Anterior cingulate cortex (tissue), 58 donors: ENCODE measurements at places on chromosomes 2 and 18.

DNA sequence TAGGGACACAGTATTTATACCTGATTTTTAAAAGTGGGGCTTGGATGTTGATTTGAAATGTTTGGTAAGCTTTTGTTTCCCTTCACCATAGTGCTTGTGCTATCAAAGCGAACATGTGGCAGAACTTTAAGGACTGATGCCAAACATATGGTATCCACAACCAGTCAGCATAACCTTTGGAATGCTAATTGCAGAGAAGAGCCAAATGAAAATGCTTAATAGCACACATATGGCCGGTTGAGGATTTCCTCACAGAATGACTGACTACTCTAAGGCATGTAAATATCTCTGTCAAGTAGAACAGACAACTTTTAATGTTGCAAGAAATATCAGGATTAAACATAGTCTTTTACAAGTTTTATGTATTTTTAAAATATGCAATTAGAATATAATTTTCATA lies 120.9 kb upstream of the COL3A1 start:
- no peak for DNase-seq

DNA sequence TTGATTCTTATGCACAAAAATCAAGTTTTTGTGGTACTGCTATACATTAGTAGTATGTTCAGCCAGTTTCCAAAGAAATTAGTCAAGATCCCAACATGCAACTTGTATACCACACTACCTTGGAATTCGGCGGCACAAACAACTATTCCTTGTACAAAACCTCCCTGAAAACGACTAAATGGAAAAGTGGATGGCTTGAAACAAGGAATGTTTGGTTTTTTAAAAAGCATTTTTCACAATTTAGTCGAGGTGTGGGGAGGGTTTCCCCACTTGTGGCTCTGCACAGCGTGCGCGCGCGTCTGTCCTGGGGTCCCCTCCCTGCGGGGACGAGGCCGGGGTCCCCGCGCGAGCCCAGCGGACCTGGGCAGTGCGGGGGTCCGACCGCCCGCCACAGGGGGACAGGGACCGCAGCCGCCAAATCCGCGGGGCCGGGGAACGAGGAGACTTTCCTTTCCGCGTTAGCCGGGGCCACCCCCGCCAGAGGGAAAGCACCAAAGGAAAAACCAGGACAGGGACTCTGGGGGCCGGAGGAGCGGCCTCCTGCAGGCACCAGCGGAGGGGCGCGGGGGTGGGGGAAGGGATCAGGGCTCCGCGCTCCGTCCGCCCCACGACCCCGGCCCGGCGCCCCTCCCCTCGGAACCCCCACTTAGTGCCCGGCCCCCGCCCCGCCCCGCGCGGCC lies 534 bp upstream of the SOCS6 start:
- no peak for DNase-seq

GRCh38 chr2:220065581-220065980 lies 438.2 kb downstream of the SLC4A3 start:
- DNase-seq = no peak

DNA sequence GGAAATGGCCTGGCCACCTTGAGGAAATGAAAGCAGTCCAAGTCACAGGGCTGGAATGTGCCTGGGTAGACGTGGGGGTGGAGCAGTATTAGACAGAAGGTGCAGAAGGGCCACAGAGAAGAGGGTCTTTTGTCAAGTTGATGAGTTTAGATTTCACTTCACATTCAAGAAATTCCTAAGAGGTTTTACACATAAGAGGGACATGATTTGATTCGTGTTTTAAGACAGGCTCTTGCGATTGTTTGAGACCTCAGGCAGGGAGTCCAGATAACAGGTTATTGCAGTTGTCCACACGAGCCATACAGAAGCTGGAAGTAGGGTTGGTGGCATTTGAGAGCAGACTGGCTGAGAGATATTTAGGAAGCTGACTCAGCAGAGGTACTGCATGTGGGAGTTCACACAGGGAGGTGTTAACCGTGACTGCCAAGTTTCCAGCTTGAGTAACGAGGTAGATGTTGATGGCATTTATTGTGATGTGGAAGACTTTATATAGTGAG lies 64.6 kb downstream of the NEB start:
- no peak for DNase-seq

GRCh38 chr2:196101325-196101991 lies 32.8 kb upstream of the DNAH7 start:
- no peak for DNase-seq

DNA sequence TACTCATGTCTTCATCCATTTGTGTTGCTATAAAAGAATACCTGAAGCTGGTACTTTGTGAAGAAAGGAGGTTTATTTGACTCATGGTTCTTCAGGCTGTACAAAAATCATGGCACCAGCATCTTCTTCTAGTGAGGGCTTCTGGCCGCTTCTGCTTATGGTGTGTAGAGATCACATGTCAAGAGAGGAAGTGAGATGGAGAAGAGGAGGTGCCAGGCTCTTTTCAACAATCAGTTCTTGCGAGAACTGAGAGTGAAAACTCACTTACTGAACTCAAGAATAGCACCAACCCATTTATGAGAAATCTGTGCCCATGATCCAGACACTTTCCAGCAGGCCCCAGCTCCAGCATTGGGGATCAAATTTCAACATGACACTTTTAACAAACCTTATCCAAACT lies 30.0 kb upstream of the BARD1 start:
- DNase-seq = no peak

DNA sequence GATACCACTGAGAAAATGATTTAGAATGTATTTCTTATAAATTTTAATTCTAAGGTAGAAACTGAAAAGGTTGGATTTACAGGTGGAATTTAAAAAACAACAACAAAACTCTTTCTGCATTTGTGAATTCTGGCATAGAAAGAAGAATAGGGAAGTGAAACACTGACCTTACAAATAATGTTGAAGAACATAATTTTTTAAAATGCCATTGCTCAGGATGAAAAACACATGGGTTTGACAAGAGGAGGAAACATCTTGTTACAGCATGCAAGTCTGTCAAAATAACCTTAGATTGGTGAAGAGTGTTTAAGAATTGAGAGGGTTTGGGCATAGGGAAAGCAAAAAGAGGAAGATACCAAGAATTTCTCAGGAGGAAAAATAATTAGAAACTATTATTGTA lies 184.3 kb downstream of the UBE2E3 start:
- no peak for DNase-seq

GRCh38 chr18:66603941-66604627 lies at the start of gene CDH19:
CDH19 (minus strand) TSS chr18:66604090; CDS start chr18:66572204, 31,886 bp downstream.
- DNase-seq = peak; percentile 2

DNA sequence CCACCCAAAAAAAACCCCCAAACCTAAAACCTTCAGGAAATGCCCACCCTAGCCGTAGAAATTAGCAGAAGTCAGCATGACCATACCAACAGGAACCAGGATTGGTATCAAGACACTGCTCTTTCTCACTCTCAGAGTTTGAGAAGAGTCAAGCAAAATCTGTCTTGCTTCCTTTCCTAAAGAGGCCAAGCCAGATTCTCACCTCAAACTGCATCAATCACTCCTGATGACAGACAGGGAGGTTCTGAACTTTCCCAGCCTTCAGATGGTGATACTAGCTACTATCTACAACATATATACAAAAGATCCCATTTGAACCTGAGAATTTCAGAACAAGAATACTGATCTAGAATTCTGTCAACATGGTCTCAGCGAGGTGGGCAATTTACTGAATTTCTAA lies 29.7 kb downstream of the CCDC93 start:
- no peak for DNase-seq

- no peak for DNase-seq
Observed at GRCh38 chr2:233828546-233829192, 25.7 kb downstream of the HJURP start.

DNA sequence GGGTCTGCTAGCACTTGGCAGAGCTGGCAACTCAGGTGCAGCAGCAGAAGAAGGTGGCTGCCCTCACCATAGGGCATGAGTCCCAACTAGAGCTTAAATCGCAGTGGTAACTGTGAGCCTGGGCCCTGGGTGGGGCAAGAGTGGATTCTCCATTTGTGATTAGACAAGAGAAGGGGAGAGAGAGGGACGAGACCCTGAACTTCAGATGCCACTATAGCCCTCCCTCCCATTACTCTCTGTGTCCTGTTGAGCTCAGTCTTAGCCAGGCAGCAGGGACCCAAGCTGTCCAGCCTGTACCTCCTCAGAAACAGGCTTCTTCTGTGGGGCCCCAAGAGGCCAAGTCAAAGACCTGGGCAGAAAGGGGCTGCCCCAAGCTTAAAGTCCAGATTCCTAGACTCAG lies 69.7 kb upstream of the B3GNT7 start:
- no peak for DNase-seq

DNA sequence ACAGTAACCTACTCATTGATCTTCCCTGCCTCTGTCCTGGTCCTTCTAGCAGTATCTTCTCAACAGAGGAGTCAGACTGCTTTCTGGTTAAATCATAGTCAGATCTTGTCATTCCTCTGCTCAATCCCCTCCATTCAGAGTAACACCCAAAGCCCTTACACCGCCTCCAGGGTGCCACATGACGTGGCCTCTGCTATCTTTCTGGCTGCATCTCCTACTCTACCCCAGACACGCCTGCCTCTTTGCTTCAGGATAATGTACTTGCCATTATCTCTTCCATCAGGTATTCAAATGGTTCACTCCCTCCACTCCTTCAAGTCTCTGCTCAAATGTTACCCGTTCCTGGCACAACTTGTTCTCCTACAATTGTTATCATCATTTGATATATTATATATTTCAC lies 36.3 kb upstream of the ACVR2A start:
- DNase-seq = no peak

GRCh38 chr2:168538133-168538532 lies 82.1 kb downstream of the CERS6 start:
- DNase-seq = no peak

DNA sequence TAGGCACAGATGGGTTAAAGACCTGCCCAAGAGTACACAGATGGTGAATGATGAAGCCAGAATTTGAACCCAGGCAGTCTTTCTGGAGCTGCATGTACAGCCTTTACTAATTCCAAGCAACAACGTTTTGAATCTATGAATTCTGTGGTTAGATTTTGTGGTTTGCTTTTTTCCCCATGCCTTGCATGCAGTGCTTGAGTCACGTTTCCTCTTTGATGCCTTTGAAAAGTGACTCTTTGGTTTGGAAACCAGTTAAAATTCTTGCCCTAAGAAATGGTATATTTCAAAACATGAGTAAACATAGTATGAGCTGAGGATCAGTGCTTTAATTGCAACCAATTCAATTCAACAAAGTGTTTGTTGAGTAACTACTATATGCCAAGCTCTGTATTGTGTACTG lies 48.2 kb upstream of the PPM1B start:
- no peak for DNase-seq

DNA sequence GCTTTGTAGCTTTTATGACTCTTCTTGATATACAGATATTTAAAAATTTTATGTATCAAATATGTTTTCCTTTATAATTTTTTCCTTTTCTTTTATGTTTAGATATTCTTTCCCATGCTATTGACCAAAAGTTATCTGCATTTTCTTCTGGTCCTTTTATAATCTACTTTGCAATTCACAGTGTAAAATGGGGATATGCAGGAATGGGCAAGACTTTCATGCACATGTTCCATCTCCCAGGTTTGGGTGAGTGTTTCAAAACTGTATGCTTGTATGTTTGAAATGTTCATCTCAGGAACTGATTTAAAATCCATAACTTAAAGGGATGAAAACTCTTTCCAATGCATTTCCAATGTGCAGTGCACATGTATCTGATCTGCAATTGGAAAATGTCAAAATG lies 199.9 kb downstream of the MEIS1 start:
- DNase-seq = no peak

GRCh38 chr2:207921606-207922005 lies 103.7 kb downstream of the PLEKHM3 start:
- no peak for DNase-seq

DNA sequence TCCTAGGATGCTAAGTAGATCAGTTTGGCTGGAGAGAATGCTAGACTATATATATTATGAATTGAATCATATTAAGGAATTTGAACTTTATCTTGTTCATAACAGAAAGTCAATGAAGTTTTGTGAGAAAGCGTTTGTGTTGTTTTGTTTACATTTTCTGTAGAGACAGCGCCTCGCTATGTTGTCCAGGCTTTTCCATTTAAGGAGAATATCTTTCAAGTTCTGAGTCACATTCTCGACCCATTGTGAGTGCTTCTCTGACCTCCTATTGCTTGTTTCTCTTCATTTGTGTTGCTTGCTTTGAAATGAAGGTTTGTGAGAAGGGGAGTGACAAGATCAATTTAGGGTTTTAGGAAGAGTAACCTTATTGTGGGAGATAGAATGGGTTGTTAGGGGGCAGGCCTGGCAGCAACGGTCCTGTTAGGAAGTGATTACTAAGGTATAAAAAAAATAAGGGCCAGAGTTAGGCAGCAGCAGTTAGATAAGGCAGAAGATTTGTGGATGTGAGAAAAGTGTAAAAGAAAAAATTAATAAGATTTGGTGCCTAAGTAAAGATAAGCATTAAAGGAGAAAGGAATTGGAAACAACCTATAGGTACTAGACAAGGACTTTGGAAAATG lies 47.6 kb upstream of the ACVR1 start:
- DNase-seq = no peak

GRCh38 chr2:236892721-236893120 lies 193.0 kb upstream of the COPS8 start:
- no peak for DNase-seq

DNA sequence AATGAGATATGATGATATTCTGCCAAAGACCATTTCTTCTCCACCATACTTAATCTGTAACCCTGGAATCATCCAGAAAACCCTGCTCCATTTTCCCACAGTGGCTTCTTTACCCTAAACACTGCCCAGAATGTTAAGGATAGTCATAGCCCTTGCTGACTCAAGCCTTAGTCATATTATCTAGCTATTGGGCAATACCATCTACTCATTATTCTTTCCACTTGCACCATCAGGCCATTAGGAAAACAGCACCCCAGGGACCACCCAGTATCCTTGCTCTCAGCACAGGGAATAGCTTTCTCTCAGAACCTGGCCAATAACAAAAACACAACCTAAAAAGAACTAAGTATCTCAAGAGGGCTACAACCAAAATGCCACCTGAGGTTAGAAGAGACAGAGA lies 445.7 kb upstream of the SLC14A2 start:
- no peak for DNase-seq

GRCh38 chr2:143754742-143755141 lies 625.5 kb downstream of the ARHGAP15 start:
- DNase-seq = no peak

- no peak for DNase-seq
Observed at GRCh38 chr18:70982292-70982691, 693.4 kb downstream of the SOCS6 start.

- DNase-seq = no peak
Observed at GRCh38 chr2:71498261-71498701, 44.9 kb downstream of the DYSF start.

DNA sequence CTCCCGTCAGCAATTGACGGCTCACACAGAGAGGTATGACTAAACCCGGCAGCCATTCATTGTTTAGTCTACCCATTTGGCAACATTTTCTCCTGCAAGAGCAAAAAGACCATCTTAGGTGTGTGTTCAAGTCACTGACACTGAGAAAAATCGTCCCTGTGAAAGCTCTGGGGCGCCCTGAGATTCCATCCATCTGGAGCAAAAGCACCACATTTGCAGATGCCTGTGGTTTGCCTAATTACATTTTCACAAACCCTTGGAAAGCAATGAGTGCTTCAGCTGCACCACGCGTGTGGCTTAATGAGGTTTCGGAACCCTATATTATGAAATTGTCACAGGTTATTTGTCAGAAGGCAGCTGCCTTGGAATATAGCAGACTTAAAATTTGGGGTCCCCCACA lies 110.7 kb upstream of the PTPRM start:
- no peak for DNase-seq
